ENCODE measurements at places on chromosomes 4 and X. TPM values are rescaled to one million over a fixed set of nuclear protein-coding genes. Genes with fewer than 3 reads are reported as not detected.

DNA sequence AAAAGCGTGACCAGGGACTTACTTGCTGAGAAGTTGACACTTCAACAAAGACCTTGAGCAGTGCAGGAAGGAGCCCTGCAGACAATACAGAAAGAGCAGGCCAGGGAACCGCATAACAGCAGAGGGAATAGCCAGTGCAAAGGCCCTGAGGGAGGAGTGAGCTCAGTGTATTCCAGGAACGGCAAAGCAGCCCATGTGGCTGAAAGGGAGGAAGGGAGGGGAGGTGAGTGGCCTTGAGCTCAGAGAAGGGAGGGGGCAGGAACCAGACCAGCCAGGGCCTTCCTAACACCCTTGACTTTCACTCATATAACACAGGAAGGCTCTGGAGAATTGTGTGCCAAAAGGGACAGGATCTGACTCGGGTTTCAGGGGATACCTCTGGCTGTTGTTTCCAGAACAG is 112.2 kb downstream of the BCOR start:
- no peaks in the 10 kb centered on the region for H3K36me3 ChIP-seq
- DNase-seq, result no peak
- no peaks in the 10 kb centered on the region for H3K4me1 ChIP-seq
- H3K27me3 ChIP-seq, result no peaks in the 10 kb centered on the region
- no peak overlapping the region for H3K27ac ChIP-seq

- H3K27ac ChIP-seq, result no peak overlapping the region
- no peak for DNase-seq
- H3K36me3 ChIP-seq, result no peaks in the 10 kb centered on the region
- no peak overlapping the region for H3K4me3 ChIP-seq
- H3K27me3 ChIP-seq, result no peaks in the 10 kb centered on the region
- no peaks in the 10 kb centered on the region for H3K4me1 ChIP-seq
Observed at GRCh38 chr4:4591071-4591470, 49.2 kb upstream of the STX18 start.

PNCK gene
- total RNA-seq, result 8.0 TPM

DNA sequence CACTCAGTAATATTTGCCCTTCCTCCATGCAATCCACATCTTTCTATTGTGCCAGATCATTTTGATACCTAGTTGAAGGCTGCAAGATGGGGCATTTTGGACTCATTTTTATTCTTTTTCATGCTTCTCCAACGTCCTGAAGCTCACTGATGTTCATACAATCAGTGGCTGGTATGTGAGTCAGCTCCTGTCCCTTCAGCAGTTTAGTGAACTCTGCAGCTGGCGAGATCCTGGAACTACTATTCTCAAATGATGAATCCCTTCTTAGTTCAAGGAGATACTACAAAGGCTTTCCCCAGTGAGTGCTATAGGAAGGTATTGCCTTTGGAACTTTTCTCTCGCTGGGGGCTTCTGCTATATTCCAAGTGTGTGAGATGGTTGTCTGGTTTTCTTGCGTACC is 9.6 kb upstream of the CCDC149 start:
- H3K27ac ChIP-seq, result no peak overlapping the region
- no peaks in the 10 kb centered on the region for H3K36me3 ChIP-seq
- no peak overlapping the region for H3K4me3 ChIP-seq
- no peaks in the 10 kb centered on the region for H3K4me1 ChIP-seq
- no peak for DNase-seq

FGA gene
- total RNA-seq, result 43.7 TPM

GRCh38 chr4:130110770-130111169 is 1014.8 kb downstream of the C4orf33 start:
- no peak overlapping the region for H3K4me3 ChIP-seq
- no peaks in the 10 kb centered on the region for H3K36me3 ChIP-seq
- H3K4me1 ChIP-seq, result no peaks in the 10 kb centered on the region
- no peak for DNase-seq
- no peak overlapping the region for H3K27ac ChIP-seq

USP17L5 gene
- not detected for total RNA-seq

IGSF1 gene
- total RNA-seq, result 1.7 TPM

DNA sequence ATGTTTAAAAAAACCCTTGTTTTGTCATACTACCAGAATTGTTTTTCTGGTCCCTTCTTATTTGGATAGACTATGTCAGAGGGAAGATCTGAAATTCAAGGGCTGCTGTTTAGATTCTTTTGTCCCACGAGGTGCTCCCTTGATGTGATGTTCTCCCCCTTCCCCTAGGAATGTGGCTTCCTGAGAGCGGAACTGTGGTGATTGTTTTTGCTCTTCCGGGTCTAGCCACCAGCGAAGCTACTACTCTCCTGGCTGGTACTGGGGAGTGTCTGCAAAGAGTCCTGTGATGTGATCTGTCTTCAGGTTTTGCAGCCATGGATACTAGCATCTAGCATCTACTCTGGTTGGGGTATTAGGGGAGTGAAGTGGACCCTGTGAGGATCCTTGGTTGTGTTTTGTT is 271.1 kb downstream of the DCAF12L2 start:
- no peak overlapping the region for H3K4me3 ChIP-seq
- no peaks in the 10 kb centered on the region for H3K36me3 ChIP-seq
- no peaks in the 10 kb centered on the region for H3K27me3 ChIP-seq
- no peaks in the 10 kb centered on the region for H3K4me1 ChIP-seq
- DNase-seq, result no peak

DNA sequence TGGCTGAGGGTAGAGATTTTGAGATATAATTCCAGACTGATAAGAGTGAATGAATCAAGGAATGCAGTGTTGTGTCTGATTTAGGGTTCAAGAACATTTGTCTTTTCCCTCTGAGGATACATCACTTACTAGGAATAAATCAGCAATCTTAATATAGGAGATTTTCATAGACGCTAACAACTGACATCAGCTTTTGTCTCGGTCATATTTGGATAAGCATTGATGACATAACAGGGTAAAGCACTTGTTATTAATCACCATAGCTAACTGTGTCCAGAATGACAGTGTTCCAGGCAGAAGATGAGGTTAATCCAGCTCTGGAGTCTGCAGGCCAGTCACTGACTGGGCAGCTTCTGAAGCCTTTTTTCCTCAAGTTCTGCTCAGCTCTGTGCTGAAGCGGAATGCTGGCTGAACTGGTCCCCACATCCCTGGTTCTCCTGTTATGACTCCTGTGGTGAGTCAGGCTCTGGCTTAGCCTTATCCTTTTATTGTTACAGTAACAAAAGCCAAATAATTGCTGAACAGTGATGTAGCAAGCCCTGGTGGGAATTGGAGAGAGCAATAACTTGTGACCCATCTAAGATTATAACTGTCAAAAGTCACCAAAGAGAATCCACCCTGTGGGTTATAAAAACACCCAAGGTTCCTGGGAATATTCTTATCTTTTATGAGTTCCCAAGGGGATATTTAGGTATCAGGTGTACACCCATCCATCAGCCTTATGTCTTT is 41.8 kb downstream of the FNIP2 start:
- peaks cover 58% of the 10 kb centered on the region for H3K4me1 ChIP-seq
- H3K36me3 ChIP-seq, result no peaks in the 10 kb centered on the region
- no peak overlapping the region for H3K4me3 ChIP-seq
- peak; percentile 58 for DNase-seq

- no peak overlapping the region for H3K4me3 ChIP-seq
- H3K4me1 ChIP-seq, result no peaks in the 10 kb centered on the region
- H3K27me3 ChIP-seq, result no peaks in the 10 kb centered on the region
- H3K27ac ChIP-seq, result no peak overlapping the region
- no peaks in the 10 kb centered on the region for H3K36me3 ChIP-seq
- no peak for DNase-seq
Observed at GRCh38 chrX:95760356-95760755, 924.3 kb upstream of the DIAPH2 start.

DNA sequence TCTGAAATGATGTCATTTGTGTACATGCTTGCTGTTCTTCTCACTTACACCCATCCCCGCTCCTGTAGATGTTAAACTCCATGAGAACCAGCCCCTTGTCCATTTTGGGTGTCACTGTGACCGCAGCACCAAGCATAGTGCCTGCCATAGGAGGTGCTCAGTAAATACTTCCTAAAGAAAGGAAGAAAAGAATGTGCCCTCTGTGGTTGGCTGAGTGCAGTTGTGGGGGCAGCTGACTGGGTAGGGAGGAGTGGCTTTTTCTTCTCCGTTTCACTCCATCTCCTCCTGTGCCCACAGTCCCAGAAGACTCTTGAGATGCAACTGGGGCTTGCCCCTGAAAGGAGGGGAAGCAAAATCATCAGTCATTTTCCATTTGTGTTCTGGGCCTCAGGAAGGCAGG is 25.5 kb downstream of the PHEX start:
- no peaks in the 10 kb centered on the region for H3K36me3 ChIP-seq
- no peaks in the 10 kb centered on the region for H3K4me1 ChIP-seq
- no peak overlapping the region for H3K27ac ChIP-seq
- no peak overlapping the region for H3K4me3 ChIP-seq

SFRP2 gene
- 11.7 TPM for total RNA-seq

SATL1 gene
- not detected for total RNA-seq

SLC9B1 gene
- 3.7 TPM for total RNA-seq

- no peaks in the 10 kb centered on the region for H3K27me3 ChIP-seq
- no peaks in the 10 kb centered on the region for H3K4me1 ChIP-seq
- no peak for DNase-seq
- H3K27ac ChIP-seq, result no peak overlapping the region
- H3K4me3 ChIP-seq, result no peak overlapping the region
Observed at GRCh38 chr4:103129174-103129573, 29.5 kb upstream of the BDH2 start.

GRCh38 chrX:68438575-68438974 is 5.3 kb upstream of the OPHN1 start:
- DNase-seq, result no peak
- no peak overlapping the region for H3K4me3 ChIP-seq
- H3K36me3 ChIP-seq, result no peaks in the 10 kb centered on the region
- no peaks in the 10 kb centered on the region for H3K27me3 ChIP-seq
- H3K27ac ChIP-seq, result no peak overlapping the region

DNA sequence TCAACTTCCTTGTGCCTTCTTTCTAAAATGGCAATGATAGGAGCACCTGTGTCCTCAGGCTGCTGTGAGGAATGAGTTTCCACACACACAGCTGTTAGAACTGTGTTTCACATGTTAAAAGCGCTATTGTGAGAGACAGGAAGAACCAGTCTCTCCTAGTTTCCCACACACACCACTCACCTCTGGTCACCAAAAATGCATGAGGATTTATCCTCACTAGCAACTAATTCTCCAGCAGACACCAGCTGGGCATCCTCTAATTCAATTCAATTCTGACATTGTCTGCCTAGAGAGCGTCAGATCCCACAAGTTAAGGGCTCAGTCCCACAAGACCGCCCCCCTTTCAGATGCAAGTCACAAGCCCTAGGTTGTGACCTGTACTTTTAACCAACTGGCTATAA is 29.0 kb upstream of the SLC2A9 start:
- no peaks in the 10 kb centered on the region for H3K4me1 ChIP-seq
- no peak overlapping the region for H3K27ac ChIP-seq
- no peaks in the 10 kb centered on the region for H3K27me3 ChIP-seq
- H3K4me3 ChIP-seq, result no peak overlapping the region
- no peaks in the 10 kb centered on the region for H3K36me3 ChIP-seq
- peak; percentile 43 for DNase-seq

DNA sequence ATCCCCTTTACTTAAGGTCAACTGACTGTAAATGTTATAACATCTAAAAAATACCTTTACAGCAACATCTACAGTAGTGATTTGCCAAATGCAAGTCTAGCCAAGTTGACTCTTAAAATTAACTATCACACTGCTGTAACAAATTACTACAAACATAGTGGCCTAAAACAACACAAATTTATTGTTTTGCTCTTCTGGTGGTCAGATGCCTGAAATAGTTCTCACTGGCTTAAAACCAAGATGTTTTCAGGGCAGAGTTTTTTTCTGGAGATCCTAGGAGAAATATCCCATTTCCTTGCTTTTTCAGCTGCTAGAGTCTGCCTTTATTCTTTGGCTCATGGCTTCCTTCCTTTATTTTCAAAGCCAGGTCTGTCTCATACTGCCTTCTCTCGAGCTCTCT is 120.5 kb downstream of the ADGRL3 start:
- H3K36me3 ChIP-seq, result no peaks in the 10 kb centered on the region
- no peak for DNase-seq
- no peak overlapping the region for H3K4me3 ChIP-seq
- H3K27ac ChIP-seq, result no peak overlapping the region
- no peaks in the 10 kb centered on the region for H3K4me1 ChIP-seq

DNA sequence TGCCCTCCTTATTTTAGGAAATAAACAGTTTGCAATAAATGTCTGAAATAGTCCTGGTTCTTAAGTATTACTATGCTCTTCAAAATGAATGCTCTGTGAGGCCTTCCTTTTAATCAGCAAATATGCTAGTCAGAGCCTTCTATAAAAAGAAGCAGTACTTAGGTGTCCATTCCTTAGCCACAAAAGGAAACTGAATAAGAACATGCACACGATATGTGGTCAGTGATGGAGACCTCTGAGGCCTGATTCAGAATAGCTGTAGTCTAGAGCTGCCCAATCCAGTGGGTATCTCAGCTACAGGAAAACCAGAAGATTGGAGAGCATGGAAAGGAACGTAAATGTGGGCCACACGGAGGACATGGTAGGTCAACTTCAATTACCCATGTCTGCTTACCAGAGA is 141.8 kb downstream of the RASL11B start:
- no peaks in the 10 kb centered on the region for H3K27me3 ChIP-seq
- H3K27ac ChIP-seq, result no peak overlapping the region
- H3K4me1 ChIP-seq, result peaks cover 20% of the 10 kb centered on the region
- no peak for DNase-seq
- no peak overlapping the region for H3K4me3 ChIP-seq

- H3K4me1 ChIP-seq, result no peaks in the 10 kb centered on the region
- no peak overlapping the region for H3K4me3 ChIP-seq
- H3K27ac ChIP-seq, result no peak overlapping the region
- H3K36me3 ChIP-seq, result no peaks in the 10 kb centered on the region
- H3K27me3 ChIP-seq, result no peaks in the 10 kb centered on the region
Observed at GRCh38 chr4:10179957-10180602, 63.5 kb upstream of the WDR1 start.

GRCh38 chrX:76453737-76454406 is 26.4 kb downstream of the MAGEE1 start:
- no peaks in the 10 kb centered on the region for H3K4me1 ChIP-seq
- H3K4me3 ChIP-seq, result no peak overlapping the region
- no peaks in the 10 kb centered on the region for H3K27me3 ChIP-seq
- no peaks in the 10 kb centered on the region for H3K36me3 ChIP-seq
- no peak for DNase-seq

TMEM144 gene
- total RNA-seq, result not detected

DNA sequence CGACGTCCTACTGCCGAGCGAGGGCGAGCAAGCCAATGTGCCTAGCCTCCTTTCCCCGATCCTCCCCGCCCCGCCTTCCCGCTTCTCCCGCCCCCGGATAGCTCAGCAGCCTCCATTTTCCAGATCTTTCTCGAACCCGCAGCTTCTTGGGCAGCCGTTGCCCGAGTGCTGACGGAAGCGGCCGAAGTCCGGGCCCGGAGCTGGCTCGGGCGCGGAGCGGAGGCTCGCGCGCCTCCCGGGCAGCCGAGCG is 172 bp upstream of the HSPA4L start:
- H3K27ac ChIP-seq, result peak overlapping the region; percentile 56
- H3K36me3 ChIP-seq, result no peaks in the 10 kb centered on the region
- peak overlapping the region; percentile 63 for H3K4me3 ChIP-seq
- H3K4me1 ChIP-seq, result peaks cover 27% of the 10 kb centered on the region
- H3K27me3 ChIP-seq, result no peaks in the 10 kb centered on the region

- H3K27me3 ChIP-seq, result no peaks in the 10 kb centered on the region
- DNase-seq, result no peak
- no peaks in the 10 kb centered on the region for H3K4me1 ChIP-seq
- no peaks in the 10 kb centered on the region for H3K36me3 ChIP-seq
- no peak overlapping the region for H3K4me3 ChIP-seq
- H3K27ac ChIP-seq, result no peak overlapping the region
Observed at GRCh38 chr4:100841911-100842310, 324.1 kb upstream of the EMCN start.
